SJSA1 (cell line): ENCODE measurements at places on chromosomes 16 and 17. TPM values are rescaled to one million over a fixed set of nuclear protein-coding genes. Genes with fewer than 3 reads are reported as not detected.

- DNase-seq: no peak
Measured at GRCh38 chr17:66715745-66716156, 119.2 kb upstream of the CACNG5 start.

DNA sequence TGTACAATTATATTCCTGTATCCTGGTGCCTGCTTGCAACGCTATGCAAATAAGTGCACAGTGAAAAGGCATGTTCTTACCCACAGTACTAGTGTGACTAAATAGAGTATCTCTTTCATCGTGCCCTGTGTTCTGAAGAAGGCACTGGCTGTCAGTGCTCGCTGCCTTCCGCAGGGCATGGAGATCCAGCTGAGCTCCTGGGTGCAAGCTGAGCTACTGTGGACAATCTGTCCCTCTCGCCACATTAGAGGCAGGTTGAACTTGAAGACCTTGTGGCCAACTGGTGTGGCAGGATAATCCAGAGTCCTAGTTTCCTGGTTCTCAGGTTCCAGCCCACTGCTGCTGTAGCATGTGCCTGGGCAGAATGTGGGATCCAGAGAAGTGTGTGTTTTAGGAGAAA, 1.9 kb upstream of the ST6GALNAC1 start:
- no peak for DNase-seq

GRCh38 chr17:82098169-82098938, at the start of gene FASN:
FASN (minus strand) TSS chr17:82098236; CDS start chr17:82096445, 1,791 bp downstream.
- DNase-seq: peak; percentile 98

- DNase-seq: no peak
Measured at GRCh38 chr17:78783711-78784324, 1.7 kb upstream of the CYTH1 start.

GRCh38 chr17:76296186-76296585, 11.9 kb downstream of the QRICH2 start:
- DNase-seq: no peak

GRCh38 chr17:32936894-32937500, 9.0 kb downstream of the TMEM98 start:
- peak; percentile 71 for DNase-seq

DNA sequence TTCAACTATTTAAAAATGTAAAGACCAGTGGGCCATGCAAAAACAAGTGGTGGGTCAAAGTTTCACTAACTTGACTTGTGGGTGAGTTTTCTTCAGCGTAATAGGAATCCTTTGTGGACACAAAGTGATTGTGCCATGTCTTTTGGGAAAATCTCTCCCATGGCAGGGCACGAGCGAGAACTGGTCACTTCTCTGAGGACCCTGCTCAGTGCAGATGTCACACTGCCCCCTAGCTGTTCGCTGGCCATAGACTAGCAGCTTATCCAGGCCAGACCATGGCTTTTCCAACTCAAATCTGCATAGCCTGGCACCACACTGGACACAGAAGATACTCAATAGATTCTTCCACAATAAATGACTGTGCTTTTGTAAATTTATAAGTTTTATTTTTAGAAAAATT, 306.0 kb upstream of the CCL2 start:
- DNase-seq: no peak

GRCh38 chr17:50909765-50910605, 43.8 kb upstream of the TOB1 start:
- DNase-seq: no peak

- DNase-seq: no peak
Measured at GRCh38 chr17:82222816-82223215, 6.0 kb upstream of the SLC16A3 start.

DNA sequence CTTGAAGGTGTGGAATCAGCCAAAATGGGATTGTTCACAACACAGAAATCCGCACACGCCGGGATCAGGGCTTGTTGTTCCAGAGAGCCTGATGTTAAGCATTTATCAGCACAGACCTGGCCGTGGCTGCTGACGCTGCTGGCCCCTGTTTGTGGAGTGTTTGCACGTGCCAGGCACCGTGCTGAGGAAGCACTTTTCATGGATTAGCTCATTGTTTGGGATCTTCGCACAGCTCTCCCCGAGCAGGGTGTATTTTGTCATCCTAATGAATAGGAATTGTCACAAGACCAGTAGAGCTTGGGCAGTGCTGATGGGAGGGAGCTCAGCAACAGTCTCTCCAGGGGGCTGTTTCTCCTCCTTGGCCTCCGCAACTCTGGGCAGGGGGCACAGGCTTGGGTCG, 160.4 kb upstream of the PLCG2 start:
- no peak for DNase-seq

- no peak for DNase-seq
Measured at GRCh38 chr17:58110012-58110411, 26.8 kb downstream of the DYNLL2 start.

DNA sequence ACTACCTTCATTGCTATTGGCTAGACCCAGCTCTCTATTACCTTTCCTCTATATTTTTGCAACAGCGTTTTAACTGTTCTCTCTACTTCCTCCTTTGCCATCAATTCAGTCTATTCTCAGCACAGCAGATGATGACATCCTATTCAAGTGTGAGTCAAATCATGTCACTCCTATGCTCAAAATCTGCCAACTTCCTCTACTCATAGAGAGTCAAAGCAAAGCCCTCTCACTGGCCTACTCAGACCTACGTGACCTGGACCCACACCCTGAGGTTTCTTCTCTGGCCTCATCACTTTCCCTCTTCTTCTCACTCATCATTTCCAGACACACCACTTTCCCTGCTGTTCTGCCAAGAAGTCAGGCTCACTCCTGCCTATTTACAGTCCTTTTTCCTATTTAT, 289.0 kb upstream of the AXIN2 start:
- DNase-seq: no peak

Gene MGAT5B
- total RNA-seq: 14.4 and 15.0 TPM in 2 replicates

Gene PRKCB
- 1.8 and 4.2 TPM in 2 replicates for total RNA-seq

Gene TP53TG3B
- total RNA-seq: not detected in 2 replicates
